Thymus (tissue), 14 donors: ENCODE measurements at places on chromosomes 7 and 10. TPM values are rescaled to one million over a fixed set of nuclear protein-coding genes. Genes with fewer than 3 reads are reported as not detected.

- no peak for DNase-seq
These were observed 655.0 kb downstream of the SDK1 start for GRCh38 chr7:3955751-3956696.

- no peak for DNase-seq
These were observed 38.4 kb downstream of the ARID5B start for GRCh38 chr10:61939902-61940301.

- DNase-seq: no peak
These were observed 512.6 kb upstream of the SEMA3D start for GRCh38 chr7:85699482-85699881.

- DNase-seq: no peak
These were observed 4.4 kb downstream of the JAZF1 start for GRCh38 chr7:28176174-28176573.

AFAP1L2 gene
- total RNA-seq: 15.8 TPM

DNA sequence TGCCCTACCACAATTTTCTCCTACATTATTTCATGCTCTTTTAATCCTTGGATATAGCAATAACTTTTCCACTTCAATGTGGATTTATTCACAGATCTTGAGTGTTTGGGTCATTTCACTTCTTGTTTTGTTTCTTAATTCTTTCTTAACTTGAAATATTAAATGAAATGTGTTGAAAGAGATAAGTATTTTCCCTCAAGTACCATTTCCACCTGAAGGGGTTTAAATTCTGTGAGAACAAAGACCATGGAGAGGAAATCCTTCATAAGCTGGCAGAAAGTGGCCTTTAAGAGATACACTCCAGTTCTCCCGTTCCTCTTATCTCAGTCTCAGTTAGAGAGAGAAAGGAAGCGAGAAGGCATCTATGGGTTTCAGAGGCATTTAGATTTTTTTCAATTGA lies 14.1 kb upstream of the DLD start:
- DNase-seq: no peak

DNA sequence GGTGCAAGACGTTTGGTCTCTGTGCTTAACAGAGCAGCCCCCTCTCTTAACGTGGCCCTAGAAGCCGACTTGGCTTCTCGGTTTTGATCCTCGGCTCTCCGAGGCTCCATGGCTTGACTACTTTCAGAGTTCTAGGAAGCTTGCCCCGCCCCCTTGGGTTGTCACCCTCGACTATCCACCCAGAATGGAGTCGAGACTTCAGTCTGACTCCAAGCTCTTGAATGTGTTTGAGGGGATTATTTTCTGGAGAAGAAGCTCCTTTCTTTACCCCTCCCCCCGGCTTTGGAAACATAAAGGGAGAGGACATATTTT lies 448 bp downstream of the SEC24C start:
- DNase-seq: peak; percentile 33

DNA sequence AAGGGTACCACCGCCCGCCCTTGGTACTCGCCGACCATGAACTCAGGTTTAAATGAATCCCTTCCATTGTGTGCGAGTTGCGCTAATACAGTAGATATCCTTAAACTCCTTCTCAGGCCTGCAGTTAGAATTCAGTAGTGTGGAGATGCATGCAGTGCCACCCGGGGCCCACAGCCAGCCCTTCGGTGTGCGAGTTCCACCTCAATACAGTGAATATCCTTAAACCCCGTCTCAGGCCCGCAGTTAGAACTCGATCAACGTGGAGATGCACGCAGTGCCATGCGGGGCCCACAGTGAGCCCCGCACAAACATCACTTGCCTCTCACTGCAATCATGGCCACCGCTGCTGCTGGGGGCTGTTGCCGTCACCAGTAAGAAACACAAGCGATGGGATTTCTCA lies 261.9 kb downstream of the MAD1L1 start:
- no peak for DNase-seq

GRCh38 chr7:133233142-133233541 lies 19.7 kb upstream of the EXOC4 start:
- no peak for DNase-seq

DNA sequence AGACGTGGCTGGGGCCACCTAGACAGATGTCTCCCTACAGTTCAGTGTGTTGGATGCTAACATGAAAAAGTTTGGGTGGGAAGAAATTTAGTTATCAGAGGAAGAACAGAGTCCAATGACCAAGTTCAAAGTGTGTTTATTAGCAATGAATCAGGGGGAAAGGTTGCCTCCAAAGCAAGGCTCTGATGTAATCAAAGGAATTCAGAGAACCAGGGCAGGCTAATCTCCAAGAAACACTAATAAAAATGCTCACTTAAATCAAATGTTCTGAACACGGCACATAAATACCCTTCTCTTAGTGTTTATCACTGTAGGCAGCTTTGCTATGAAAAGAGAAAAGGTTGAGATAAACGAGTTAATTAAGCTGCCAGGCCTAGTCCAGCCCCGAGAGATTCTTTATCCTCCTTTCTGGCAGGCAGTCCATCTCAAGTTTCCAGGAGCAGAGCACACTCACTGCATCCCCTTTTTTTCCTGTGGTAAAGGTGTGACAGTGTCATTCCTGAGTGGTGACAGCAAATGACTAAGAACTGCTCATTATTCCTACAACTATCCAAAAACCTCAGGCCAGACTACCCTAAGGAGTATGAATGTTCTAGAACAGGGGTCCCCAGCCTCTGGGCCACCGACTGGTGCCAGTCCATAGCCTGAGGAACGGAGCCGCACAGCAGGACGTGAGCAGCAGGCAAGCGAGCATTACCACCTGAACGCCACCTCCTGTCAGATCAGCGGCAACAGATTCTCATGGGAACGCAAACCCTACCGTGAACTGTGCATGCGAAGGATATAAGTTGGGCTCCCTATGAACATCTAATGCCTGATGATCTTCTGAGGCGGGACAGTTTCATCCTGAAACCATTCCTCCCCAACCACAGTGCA lies 66.9 kb upstream of the FHIP2A start:
- DNase-seq: no peak

- no peak for DNase-seq
These were observed 1106.0 kb upstream of the AUTS2 start for GRCh38 chr7:68492359-68492690.

DNA sequence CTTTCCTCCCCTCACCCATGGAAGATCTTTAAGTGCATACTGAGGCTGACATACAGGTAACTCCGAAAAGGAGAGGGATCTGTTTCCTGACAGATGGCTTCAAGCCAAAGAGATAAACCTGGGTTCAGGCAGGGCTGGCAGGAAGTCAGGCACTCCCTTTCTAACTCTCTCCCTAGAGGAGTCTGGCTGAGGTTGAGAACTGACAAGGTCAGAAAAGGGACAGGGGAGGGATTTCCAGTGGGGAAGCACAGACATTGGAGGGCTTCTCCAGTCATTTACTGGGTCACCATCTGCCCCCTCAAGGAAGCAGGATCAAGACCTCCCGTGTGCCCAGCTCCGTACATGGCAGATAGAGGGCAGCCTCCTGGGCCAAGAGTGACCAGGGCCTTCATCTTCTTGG lies 31.6 kb downstream of the TLX1 start:
- DNase-seq: no peak

GRCh38 chr7:110669410-110669809 lies 421.5 kb upstream of the LRRN3 start:
- DNase-seq: no peak

DNA2 gene
- total RNA-seq: 21.5 TPM

GRCh38 chr10:17504547-17505245 lies 50.3 kb upstream of the ST8SIA6 start:
- DNase-seq: no peak

GRCh38 chr10:61463035-61463909 lies 10.1 kb upstream of the TMEM26 start:
- no peak for DNase-seq

DNA sequence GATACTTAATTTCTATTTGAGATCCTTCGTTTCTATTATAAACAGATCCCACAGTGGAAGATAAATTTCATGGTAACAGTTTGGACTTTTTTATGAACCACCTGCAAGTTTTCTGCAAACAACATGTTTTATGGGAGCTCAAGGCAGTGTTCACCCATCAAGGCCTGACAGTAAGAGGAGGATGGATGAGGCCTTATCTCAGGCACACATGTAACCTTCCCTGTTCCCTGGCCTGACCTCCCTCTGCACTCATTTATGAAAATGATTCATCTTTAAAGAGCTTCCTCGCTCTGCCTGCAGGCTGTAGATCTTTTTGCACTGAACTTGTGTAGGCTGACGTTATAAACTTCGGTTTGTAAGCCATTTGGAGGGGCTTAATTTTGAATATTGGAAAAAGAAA lies 500.1 kb downstream of the GATA3 start:
- no peak for DNase-seq

DNA sequence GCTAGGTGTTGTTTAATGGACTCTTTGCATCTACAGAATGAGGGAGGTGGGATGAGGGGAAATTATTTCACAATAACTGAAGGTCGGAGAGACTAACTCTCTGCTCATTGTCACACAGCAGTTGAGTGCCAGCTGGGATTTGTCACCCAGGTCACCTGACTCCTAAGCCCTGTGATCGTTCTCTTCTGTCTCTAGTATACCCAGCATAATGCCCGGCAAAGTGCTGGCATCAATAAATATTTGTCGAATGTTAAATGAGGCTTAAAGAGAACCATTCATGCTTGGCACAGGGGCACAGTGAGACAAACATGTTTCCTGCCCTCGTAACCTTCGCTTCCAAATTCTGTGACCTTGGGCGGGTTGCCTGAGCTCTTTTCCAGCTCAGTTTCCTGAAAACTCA lies 70.8 kb downstream of the TCF7L2 start:
- no peak for DNase-seq

CDHR3 gene
- total RNA-seq: 2.2 TPM

DNA sequence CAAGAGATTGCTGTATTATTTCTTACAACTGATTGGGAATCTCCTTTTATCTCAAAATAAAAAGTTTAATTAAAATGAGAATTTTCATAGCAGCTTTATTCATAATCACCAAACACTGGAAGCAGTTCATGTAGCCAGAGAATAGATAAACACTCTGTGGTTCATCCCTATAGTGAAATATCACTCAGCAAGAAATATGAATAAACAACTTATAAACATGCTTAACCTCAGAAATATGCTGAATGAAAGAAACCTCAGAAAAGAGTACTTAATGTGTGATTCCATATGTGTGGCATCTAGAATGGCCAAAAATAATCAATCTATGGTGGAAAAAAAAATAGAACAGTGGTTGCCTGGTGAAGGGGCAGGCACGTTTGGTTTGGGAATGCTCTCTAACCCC lies 33.3 kb downstream of the MYO1G start:
- DNase-seq: no peak

IFIT2 gene
- total RNA-seq: 8.7 TPM

DNA sequence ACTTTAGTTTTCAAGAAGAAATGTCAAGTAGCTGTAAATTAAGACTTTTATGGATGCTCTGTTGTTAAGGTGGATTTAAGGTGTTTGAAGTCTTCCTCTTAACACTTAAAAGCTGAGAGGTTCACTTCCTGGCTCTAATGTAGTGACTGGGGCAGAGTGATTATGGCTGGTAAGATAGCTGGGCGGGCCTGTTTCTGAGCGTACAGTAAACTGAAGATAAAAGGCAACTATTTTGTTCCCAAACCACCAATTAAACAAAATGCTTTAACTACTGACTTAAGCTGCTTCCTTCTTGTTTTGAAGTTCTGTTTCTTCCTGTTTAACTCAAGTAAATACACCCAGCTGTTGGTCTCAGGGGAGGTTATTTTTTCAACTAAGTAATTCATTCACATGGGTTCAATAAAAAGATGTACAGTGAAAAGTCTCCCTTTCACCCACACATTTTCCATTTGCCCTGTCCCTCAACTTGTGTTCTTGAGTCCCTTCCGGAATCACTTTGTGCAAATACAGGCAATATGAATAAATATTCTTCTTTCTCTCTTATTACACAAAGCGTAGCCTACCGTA lies 19.3 kb downstream of the VWA2 start:
- DNase-seq: peak; percentile 35
